ENCODE measurements at places on chromosomes 3 and 15.
A peak's percentile ranks its signal among the peaks of the same experiment; 100 is the strongest.

DNA sequence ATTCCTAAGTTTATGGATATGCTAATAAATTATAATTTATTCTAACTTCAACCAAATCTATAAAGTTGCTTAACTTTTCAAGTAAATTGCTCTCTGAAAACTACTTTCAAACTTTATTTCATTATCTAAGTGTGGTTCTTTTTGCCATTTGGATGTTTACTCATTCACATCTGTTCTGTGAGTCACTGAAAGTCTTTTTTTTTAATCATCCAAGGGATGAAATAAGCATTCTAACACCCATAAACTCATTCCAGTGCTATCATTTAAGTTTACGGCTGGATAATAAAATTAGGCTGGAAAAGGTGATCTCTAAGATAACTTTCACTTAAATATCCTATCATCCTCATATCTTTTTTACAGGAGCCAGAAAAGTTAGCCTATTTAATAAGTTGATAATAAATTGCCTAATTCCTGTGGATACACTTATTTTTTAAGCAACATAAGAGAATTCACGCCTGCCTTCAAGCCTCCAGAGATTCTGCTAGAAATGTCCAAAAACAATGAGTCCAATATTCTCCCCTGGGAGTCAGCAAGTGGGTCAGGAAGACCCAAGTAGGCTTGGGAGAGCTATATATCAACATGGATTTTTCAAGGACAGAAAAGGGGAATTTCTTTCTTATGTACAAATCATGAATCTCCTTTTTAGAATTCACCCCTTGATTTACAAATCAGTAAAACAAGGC lies 25.8 kb downstream of the SCG3 start:
- DNase-seq: no peak

GRCh38 chr3:113534365-113534764 lies 2.0 kb downstream of the SIDT1 start:
- DNase-seq: no peak

- no peak for DNase-seq
Observed at GRCh38 chr3:32865383-32865782, 47.6 kb downstream of the TRIM71 start.

DNA sequence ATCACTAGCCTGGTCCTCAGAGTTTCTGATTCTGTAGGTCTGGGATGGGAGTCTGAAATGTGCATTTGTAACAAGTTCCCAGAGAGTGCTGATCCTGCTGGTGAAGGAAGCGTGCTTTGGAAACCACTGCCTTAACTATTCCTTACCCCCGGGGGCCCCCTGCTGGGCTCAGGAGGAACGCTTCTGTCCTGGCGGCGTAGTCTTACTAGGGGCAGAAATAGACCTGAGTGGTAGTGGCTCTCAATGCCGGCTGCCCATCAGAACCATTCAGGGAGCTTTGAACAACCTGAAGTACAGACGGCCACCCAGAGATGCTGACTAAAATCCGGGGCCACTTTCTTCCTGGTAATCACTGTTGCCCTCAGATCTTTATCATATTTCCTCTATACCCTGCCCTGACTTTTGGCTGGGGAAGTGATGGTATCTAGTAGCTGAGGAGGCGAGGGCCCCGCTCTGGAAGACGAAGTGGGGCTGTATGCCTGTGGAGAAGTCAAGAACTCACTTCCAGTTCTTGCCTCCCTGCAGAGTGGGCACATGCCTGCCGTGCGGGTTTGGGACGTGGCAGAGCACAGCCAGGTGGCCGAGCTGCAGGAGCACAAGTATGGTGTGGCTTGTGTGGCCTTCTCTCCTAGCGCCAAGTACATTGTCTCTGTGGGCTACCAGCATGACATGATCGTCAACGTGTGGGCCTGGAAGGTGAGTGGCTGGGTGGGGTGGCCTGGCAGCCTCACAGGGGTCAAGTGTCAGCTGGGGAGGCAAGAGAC lies 16.3 kb upstream of the JMJD7 start:
- DNase-seq: peak; percentile 51

DNA sequence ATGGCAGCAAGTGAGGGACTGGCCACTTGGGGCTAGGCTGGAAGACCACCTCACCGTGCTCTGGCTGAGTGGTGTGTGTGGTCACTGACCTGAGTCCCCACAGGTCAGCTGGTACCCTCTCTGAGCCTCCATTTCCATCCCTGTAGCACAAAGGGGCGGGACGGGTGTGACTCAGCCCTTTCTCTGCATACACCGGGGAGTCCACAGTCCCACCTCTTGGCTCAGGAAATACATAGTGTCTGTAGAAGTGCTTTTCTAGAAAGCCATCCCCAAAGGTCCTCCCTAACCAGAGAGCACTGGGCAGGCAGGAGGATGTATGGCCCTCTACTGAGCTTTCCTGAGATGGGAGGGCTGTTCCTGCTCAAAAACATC lies 27.2 kb downstream of the WNT7A start:
- DNase-seq: no peak

All from stimulated activated CD8-positive, alpha-beta memory T cell treated with anti-CD3 and anti-CD28 coated beads, Interleukin-4, amount 100 ng/mL, for 4 hours (primary cell).